ENCODE measurements at places on chromosomes 13 and 19.

DNA sequence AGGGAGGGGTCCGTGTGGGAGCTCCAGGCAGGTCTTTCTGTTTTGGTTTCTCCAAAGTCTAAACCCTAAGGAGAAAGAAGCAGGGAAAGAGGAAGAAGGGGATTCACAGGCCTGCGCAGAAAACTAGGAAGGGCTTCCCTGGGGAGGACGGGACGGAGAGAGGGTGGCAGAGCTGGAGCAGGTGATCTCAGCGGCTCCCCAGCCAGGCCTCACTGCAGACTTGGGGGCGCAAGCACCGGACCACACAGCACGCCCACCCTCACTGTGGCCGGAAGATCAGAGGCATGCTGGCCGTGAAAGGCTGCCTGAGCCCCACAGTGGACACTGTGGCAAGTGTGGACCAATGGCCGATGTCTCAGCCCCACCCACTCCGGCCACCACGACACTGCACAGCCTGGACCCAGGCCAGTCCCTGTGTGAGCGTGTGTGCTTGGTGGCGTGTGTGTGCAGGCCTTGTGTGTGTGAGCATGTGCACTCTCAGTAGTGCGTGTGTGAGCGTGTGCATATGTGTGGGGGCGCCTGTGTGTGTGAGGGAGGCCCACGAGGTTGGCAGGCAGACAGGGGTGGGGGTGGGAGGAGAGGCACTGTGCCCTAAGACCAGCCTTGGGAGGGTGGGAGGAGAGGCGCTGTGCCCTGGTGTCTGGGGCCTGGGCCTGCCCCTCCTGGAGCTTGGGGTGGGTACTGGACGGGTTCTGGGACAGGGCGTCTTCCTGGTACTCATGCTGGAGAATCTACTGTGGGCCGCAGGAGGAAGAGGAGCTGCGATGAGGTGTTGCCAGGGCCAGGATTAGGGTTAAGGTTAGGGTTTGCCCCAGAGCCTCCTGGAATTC lies 15.4 kb upstream of the TMEM255B start:
- no peak for DNase-seq

DNA sequence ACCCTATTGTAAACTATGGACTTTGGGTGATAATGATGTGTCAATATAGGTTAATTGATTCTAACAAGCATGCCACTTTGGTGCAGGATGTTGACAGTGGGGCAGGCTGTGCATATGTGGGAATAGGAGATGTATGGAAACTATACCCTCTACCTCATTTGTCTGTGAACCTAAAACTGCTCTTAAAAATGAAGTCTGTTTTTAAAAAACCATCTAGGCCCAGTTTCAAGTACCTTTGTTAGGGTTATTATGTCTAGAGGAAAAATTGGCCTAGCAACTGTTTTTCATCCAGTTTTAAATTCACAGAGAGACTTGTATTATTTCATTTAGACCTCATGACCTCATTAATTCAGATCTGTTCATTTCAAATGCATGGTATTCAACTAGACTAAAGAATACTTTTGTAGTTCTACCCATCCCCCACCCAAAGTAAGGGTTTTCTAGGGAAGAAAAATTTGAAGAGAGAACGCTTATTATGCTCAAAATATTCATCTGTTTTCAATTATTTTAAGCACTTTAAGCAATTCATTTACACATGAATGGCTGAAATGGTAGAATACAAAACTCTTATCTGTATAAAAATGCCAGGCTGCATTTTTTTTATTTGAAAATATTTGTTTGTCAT lies 1781.9 kb upstream of the MIR17HG start:
- no peak for DNase-seq

DNA sequence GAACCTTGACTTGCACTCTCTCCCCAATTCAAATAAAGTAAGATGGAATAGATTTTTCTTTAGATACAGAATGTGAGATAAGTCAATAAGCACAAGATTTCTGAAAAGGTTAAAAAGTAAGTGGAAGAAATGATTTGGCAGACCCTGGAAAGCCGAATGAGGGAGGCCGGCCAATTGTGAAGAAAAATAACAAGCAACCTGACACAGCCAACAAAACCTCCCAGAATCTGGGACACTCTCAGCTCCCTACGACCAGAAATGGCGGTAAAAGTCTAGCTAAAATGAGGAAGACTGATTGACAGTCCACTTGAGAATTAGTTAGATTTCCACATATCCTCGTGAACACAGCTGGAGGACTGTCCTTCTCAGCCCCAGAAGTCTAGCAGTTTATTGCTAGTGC lies 85.4 kb downstream of the KLF12 start:
- DNase-seq: no peak

DNA sequence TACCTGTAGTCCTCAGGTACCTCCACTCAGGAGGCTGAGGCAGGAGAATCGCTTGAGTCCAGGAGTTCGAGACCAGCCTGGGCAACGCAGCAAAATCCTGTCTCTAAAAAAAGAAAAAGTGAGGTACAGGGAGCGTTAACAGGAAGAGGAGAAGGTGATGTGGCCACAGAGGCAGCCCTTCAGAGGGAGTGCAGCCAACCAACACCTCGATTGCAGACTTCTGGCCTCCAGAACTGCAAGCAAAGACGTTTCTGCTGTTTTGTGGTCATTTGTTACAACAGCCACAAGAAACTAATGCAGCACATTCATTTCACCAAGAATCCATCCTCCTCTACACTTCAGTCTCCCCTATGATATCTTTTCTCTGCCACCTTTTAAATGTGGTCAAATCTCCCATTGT lies 145.2 kb downstream of the USP12 start:
- no peak for DNase-seq

GRCh38 chr19:10761443-10762250 lies 43.8 kb downstream of the DNM2 start:
- DNase-seq: no peak

Data from HEK293T (cell line).